ENCODE measurements at places on chromosomes 12 and 14. TPM values are rescaled to one million over a fixed set of nuclear protein-coding genes. Genes with fewer than 3 reads are reported as not detected.
A peak's percentile ranks its signal among the peaks of the same experiment; 100 is the strongest.

DNA sequence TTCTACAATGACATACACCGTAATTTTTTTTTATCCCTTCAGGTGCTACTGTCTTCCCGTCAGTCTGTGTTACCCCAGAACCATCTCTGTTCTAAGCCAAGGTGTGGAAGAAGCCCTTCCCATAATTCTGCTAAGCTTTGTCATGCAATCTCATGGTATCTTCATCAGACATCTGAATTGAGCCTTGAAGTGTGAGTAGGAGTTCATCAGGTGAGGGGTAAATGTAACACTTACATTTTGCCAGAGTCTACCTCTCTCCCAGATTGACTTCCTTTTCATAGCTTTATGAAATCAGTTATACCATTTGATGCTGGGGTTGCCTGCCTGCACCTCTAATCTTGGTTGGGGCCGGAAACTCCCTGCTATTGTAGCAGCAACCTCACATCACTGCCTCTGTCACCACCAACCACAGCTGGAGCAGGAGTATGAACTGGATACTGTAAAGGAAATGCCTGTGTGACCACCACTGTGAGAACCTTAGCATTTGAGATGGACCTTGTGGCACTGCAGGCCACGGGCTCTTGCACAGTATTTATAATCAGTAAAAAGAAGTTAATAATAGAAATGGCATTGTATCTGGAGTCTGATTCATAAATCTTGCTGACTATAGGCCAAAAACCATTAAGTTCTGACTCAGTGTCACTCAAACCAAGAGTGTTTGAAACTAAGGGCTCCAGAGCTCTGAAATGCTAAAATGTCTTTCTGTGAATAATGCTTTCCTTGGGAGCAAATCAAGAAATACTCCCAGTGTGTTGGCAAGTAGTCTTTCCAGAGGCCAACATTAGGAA lies 58.7 kb upstream of the STK38L start:
- no peak for DNase-seq

DNA sequence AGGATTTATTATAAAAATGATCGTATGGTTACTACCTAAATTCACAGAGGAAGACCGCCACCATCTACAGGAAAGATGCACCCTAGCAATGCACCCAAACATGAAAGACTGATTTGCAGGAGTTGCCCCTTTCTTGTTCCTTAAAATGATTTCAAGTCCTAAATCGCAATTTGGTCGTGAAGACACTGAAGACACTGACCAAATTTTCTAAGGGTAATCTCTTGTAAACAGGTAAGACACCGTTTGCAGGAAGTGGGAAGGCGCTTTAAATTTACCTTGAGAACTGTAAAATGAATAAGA lies 1.0 kb downstream of the SOS2 start:
- DNase-seq: no peak

DNA sequence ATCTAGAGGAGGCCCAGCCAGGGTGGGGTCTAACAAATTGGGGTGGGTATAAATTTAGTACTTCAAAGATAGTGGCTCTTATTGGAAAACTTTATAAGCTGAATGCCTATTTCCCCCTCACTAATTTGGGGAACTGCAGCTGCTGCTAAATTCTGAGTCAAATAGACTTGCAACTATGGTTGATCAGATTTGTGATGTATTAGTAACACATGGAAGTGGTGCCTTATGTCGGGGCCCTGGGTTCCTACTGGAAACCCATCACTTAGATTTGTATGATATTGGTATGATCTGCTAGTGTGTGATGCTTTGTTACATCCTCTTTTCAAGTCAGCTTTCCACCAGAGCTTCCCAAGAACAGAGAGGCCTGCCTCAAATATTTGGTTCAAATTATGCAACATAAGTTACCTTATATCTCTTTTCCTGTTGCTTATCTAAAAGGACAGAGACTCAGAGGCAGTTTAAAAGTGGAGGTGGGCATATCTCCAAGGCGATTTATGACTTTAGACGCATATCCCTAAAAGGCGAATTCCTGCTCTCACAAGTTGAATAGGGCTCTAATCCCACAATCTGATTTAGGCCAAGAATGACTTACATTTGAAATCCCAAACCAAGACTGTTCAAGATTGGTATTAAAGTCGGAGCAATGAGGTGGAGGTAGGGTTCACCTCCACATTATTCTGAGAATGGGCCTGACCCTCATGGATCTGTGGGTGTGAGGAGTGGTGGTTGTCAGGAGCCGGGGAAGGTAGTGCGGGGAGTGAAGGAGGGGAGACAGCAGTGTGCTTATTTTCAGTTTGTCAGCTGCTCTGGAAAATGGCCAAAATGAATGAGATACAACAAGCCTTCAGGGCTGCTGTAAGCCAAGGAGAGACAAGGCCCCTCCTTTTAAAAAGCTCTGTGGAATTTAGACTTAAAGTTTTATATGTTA lies 425.8 kb downstream of the RAD51B start:
- DNase-seq: peak; percentile 20

GRCh38 chr14:36485773-36486172 lies 34.3 kb downstream of the NKX2-1 start:
- DNase-seq: no peak

DNA sequence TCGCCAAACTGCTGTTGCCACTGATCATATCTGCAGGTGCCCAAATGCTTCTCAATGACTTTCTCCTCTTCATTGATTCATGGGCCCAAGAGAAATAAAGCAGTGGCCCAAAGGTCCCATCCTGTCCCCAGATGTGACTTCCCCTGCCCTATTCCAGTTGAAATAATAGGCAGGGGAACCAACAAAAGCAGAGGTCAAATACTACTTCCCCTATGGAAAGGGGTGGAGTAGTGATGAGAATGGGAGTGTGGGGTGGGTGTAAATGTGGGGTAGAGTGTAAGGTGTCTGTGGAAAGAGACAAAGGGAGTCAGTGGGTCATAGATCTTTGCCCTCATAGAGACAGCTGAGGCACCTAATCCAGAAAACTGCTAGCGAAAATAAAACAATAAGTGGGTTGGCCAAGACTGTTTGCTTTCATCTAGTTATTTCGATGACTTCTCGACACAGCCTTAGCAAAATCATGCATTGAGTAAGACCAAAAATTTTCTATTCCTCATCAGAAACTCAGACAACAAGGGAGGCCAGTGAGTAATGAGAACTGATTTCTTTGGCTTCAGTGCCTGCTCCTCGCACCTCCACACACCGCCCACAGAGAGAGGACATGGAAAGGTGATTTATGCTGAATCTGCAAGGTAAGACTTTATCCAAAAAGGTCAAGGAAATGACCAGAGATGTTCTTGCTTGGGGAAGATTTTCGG lies 10.9 kb upstream of the IL22 start:
- no peak for DNase-seq

GRCh38 chr14:71698027-71698426 lies 234.2 kb upstream of the RGS6 start:
- no peak for DNase-seq

GRCh38 chr14:103561381-103562178 lies 877 bp downstream of the BAG5 start:
- DNase-seq: peak; percentile 81

DNA sequence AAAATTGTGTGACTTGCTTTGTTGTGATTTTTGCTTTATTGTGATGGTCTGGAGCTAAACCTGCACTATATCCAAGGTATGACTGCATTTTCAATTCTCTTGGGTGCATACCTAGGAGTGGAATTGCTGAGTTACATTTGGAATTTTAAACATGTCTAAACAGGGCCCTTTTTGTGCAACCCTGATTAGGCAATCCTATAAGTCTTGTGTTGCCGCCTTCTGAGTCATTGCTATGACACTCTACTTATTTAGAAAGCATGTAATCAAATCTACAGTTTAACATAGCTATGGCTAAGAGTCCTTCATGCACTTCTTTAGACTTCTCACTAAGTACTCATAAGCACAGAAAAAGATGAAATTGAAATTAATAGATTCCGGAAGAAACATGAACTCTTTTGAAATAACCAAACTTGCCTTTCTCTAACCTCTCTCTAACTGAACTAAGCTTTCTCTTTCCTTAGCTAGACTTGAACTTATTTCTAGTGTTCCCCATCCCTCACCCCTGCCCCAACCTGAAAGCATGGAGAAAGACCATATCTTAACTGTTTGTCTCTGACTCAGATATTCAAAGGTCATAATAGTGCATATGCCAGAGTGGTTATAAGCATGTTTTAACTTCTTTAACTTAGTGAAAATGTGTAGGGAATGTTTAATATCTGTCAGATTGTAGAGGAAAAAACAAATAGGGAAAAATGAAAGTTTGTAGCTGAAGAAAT lies 203.0 kb downstream of the SNAPC1 start:
- no peak for DNase-seq

DNA sequence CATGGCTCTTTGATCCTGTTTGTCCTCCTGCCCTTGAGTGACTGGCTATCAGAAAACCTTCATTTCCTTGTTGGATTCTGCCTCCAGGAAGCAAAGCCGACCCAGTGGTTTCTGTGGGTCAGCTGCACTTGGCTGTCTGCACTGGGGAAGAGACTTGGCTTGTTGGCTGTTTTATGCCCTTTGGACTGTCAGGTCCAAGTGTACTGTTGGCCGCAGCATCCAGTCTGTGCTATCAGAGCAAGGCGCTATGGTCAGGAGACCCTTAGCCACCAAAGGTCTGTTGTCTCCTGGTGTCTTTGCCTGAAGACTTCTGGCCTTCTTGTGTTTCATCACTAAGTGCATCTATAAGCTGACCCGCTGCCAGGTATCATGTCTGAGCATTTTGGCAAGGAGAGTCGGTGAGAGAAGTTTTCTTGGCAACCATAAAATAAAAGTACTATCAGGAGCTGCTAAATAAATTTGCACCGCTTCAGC lies 177.4 kb upstream of the HIF1A start:
- peak; percentile 59 for DNase-seq

DNA sequence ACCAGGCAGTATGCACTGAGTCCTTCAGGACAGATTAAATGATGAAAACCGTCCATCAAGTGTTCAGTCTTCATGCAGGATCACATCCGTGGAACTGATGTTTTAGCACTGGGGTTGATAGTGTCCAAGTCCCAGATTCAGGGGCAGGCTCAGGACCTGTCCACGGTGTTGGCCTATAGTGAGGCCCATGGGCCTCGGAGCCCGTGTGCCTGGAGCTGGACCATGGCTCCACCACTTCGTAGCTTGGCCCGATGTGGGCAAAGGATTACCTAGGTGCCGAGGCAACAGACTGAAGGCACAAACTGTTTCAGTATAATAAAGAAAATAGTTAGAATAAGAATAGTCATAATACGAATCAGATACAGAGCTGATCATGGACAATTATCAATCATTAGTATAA lies 41.8 kb downstream of the DDX51 start:
- DNase-seq: no peak

GRCh38 chr12:74021937-74022336 lies 515.7 kb upstream of the ATXN7L3B start:
- peak; percentile 72 for DNase-seq

GRCh38 chr12:68609998-68610369 lies 715 bp upstream of the RAP1B start:
- DNase-seq: no peak

- no peak for DNase-seq
Measured at GRCh38 chr14:61416591-61416990, 95.2 kb downstream of the PRKCH start.

DNA sequence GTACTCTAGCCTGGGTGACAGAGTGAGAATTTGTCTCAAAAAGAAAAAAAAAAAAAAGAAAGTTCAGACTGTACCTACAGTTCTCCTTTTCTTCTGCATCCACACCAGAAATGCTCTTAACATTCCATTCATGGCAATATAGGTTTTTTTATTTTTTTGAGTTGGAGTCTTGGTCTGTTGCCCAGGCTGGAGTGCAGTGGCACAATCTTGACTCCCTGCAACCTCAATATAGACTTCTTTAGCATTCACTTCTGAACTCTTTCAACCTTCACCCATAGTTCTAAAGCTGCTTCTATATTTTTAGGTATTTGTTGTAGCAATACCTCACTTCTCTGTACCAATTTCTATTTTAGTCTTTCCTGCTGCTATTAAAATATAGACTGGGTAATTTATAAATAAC lies 1095.7 kb downstream of the FLRT2 start:
- DNase-seq: no peak

DNA sequence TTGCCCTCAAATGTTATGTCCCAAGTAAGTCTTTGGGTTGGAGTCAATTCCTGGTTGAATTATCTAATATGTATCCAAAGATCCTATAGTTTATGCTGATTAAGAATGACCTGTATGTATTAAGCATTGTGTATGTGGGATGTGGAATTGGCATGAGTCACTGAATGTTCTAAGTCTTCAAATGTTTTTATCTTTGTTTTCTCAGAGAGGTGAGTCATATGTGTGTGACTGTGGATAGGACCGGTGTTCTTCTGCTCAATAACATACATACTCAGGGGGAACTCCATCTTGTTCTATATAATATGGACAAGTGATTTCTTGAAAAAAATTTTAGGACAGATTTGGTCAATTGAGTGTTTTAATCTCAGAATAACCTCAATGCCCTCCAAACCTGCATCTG lies 57.9 kb downstream of the NAV3 start:
- no peak for DNase-seq

GRCh38 chr12:64034901-64035576 lies 187.1 kb downstream of the KICS2 start:
- DNase-seq: no peak

- DNase-seq: no peak
Measured at GRCh38 chr14:60266021-60266937, 17.3 kb downstream of the PPM1A start.

DNA sequence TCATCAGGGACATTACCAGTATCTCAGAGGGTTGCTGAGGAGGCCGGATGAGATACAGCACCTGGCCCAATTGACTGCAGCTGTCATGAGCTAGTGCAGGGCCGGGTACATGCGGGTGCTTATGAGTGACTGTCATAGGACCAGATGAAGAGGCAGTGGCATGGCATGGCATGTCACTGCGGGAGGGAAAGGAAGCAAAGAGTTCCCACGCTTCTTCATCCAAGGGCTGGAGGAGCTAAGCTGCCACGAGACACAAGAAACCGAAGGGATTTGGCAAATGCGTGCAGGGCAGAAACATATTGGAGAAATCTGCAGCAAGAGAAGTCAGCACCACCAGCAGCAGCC lies 10.7 kb upstream of the GPX2 start:
- no peak for DNase-seq

- DNase-seq: no peak
Measured at GRCh38 chr12:59452259-59452658, 143.6 kb upstream of the SLC16A7 start.

DNA sequence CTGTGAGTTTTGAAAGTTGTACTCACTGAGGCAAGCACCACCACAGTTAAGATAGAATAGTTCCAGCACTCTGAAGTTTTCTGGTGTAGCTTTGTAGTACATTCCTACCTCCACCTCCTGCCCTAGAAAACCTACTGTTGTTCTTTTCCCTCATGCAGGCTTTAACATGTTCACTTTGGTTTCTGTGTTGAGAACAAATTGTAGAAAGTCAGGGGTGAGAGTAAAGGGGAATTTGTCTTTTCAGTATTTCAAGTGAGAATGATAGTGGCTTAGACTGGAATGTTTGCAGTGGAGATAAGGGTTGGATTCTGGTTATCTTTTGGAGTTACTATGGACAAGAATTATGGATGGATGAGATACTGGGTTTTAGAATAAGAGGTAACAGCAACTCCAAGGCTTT lies 67.2 kb downstream of the AEBP2 start:
- no peak for DNase-seq

The CLEC14A gene
- polyA plus RNA-seq: 44.0 TPM

The PIGH gene
- 13.1 TPM for polyA plus RNA-seq

The PRH2 gene
- polyA plus RNA-seq: not detected

The LALBA gene
- not detected for polyA plus RNA-seq

The OR4E2 gene
- polyA plus RNA-seq: not detected

The DDIT3 gene
- 54.6 TPM for polyA plus RNA-seq

The TSPAN11 gene
- polyA plus RNA-seq: 2.8 TPM

The ESRRB gene
- polyA plus RNA-seq: 7.2 TPM

Data from right cardiac atrium (tissue), 5 donors.